ENCODE measurements at places on chromosomes 3 and 15. TPM values are rescaled to one million over a fixed set of nuclear protein-coding genes. Genes with fewer than 3 reads are reported as not detected.

The MUC4 gene
- 0.39 TPM for total RNA-seq

The CA12 gene
- 10.3 TPM for total RNA-seq

The AEN gene
- total RNA-seq = 21.5 TPM

The ACSBG1 gene
- total RNA-seq = not detected

The LEKR1 gene
- total RNA-seq = 0.24 TPM
